ENCODE measurements at places on chromosomes 11 and 22. TPM values are rescaled to one million over a fixed set of nuclear protein-coding genes. Genes with fewer than 3 reads are reported as not detected.

- H3K4me1 ChIP-seq, result peaks cover 12% of the 10 kb centered on the region
- H3K27ac ChIP-seq, result no peak overlapping the region
- no peak overlapping the region for H3K4me3 ChIP-seq
These were observed 4.0 kb downstream of the NF2 start for GRCh38 chr22:29607426-29607825.

DNA sequence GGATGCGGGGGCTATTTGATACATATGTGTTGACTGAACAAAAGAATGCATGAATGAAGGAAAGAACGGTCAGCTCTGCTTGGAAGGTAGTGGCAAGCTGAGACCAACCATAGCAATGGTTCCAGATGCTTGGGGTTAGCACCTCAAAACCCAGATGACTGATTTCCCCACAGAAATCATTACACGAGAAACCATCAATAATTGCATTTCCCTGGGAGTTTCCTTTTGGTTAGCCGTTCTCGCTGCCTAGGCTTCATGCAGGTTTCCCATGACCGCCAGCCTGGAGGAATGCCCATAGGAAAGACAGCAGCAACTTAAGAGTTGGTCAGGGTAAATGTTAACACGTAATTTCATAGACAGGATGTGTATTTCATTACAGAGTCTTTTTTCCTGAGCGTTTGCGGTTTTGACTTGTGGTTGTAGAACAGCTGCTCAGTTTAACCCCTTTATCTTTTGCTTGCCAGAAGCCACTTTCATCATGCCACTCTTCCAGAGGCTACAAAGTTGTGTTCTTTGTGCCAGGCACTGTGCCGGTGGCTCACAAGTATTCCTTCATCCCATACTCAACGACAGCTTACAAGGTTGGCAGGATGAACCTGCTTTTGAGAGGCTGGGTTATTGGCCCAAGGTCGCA, 2.8 kb downstream of the IL17RA start:
- H3K27me3 ChIP-seq, result no peaks in the 10 kb centered on the region
- no peak overlapping the region for H3K27ac ChIP-seq
- no peaks in the 10 kb centered on the region for H3K36me3 ChIP-seq
- DNase-seq, result peak; percentile 18

GRCh38 chr11:27210531-27210930, 152.5 kb downstream of the CCDC34 start:
- H3K36me3 ChIP-seq, result no peaks in the 10 kb centered on the region
- H3K27ac ChIP-seq, result peak overlapping the region; percentile 70
- H3K4me3 ChIP-seq, result no peak overlapping the region
- H3K27me3 ChIP-seq, result no peaks in the 10 kb centered on the region
- no peak for DNase-seq
- peaks cover 37% of the 10 kb centered on the region for H3K4me1 ChIP-seq

DNA sequence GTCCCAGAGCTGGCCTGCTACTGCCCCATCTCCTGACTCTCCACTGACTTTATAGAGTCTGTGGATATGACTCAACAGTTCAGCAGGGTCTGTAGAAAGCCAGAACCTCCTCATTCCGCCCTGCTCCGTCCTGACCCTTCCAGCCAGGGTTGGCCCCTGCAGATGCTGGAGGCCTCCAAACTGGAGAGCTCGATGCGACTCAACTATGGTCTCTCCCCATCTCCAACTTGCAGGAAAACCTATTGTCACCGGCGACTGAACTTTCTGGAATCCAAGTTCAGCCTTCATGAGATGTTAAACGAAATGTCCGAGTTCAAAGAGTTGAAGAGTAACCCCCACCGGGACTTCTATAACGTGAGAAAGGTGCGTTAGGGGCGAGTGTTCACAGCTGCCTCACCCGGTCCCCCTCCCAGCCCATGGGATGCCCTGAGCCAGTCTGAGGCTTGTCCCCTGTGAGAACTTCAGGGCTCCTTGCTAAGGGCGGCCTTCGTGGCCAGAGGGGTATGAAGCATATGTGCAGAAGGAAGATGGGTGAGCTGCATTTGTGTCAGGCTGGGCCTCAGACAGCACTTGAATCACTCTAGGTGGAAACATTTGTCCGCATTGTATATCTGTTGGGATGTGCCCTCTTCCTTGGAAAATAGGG, 32.1 kb downstream of the AMPD3 start:
- no peaks in the 10 kb centered on the region for H3K36me3 ChIP-seq
- no peaks in the 10 kb centered on the region for H3K27me3 ChIP-seq
- no peak overlapping the region for H3K4me3 ChIP-seq
- DNase-seq, result no peak
- H3K27ac ChIP-seq, result peak overlapping the region; percentile 96

DNA sequence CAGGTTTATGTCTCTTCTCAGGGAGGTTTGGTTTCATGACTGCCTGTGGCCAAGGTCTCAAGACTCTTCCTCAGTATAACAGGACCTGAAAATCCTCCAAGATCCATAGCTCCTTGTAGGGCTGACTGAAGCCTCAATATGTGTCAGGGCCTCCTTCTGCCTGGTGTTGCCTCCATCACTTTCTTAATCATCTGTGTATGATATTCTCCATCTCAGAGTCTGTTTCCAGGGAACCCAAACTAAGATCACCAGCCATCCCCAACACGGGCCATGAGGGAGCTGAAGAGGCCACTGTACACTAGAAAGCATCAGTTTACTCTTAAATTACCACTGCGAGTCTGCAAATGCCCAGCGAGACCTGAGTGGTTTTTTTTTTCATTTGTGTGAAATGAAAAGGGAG, 17.7 kb downstream of the GGTLC2 start:
- no peak for DNase-seq
- no peak overlapping the region for H3K27ac ChIP-seq
- peaks cover 32% of the 10 kb centered on the region for H3K27me3 ChIP-seq
- H3K4me3 ChIP-seq, result no peak overlapping the region
- H3K4me1 ChIP-seq, result no peaks in the 10 kb centered on the region

DNA sequence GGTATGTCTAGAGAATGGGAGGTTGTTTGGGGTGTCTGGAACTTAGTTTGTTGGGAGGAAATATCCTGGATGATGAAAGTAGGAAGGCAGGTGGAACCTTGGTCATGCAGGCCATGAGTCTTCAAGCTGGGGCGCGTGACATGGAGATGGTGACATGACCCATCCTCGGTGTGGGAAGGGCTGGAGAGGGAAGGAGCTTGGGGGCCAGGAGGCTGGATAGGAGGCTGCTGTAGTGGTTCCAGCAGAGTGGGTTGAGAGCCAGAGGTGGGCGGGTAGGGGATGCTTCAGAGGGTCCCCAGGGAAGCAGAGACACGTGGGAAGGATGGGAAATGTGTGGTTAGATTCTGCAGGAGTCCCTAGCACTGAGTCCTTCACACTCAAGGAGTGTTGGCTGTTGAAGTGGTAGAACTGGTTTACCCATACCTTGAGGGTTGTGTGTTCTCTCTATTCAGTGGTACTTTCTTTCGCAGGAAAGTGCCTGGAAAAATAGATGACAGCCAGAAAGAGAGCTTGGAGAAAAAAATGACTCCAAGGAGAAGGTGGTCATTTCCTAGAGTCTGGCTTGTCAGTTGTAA, 56.8 kb downstream of the LDLRAD3 start:
- H3K4me1 ChIP-seq, result peaks cover 17% of the 10 kb centered on the region
- no peak overlapping the region for H3K27ac ChIP-seq
- H3K36me3 ChIP-seq, result peaks cover 16% of the 10 kb centered on the region
- DNase-seq, result no peak
- H3K4me3 ChIP-seq, result no peak overlapping the region

DNA sequence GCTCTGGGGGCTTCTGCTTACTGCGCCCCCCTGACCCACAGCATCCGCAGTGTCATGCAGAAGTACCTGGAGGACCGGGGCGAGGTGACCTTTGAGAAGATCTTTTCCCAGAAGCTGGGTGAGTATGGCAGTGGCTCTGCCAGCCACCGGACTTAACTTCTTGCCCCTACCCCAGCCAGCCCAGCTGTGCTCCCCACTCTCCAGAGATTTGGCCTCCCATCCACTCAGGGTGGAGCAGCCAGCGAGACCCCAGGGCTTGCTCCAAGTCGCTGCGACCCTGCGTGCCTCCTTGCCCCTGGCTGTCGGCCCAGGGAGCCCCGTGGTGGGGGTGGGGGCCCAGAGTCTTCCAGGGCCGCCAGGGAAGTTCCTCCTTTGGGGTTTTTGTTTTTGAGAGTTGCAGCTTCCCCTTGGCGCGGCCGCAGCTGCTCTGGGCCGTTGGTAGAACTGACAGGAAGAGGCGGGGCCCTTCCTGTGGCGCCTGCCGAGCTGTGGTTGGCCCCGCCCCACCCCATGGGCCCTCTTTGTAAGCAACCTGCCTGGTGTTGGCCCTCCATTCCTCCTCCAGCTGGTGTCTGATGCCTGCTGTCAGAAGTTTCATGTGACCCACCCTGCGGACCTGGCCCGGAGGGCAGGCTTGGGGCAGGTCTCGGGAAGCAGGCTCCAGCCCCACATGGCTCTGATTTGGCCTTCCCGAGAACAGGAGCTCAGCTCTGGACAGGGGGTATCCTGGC, 11.1 kb downstream of the GRK2 start:
- no peaks in the 10 kb centered on the region for H3K4me1 ChIP-seq
- peaks cover 21% of the 10 kb centered on the region for H3K36me3 ChIP-seq
- peak overlapping the region; percentile 48 for H3K4me3 ChIP-seq
- H3K27ac ChIP-seq, result peak overlapping the region; percentile 27
- DNase-seq, result peak; percentile 57

DNA sequence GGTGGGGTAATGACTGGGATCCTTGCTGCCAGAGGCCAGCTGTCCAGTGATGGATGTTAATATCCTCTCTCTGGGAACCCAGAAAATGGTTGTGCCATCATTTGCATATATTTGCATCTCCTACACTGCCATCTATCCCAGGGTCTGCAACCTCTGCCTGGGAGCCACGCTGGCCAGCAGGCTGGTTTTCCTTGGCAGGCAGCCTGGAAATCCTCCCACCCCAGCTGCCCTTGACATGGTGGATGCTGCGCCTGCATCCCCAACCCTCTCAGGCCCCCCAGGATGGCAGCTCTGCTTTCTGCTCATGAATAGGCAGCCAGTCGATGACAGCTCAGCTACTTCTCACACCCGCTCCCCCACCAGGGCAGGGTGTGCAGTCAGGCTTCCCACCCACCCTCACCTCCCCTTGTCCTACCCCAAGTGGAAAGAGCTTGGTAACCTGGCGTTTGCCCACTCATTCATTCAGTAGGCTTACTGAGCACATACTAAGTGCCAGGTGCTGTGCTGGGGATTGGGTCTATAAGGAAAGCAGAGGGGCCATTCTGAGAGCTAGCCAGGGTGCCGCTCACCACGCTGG, 202.5 kb downstream of the TRIM29 start:
- DNase-seq, result no peak
- no peak overlapping the region for H3K27ac ChIP-seq
- H3K4me3 ChIP-seq, result no peak overlapping the region

- no peaks in the 10 kb centered on the region for H3K4me1 ChIP-seq
- no peak overlapping the region for H3K27ac ChIP-seq
- H3K36me3 ChIP-seq, result no peaks in the 10 kb centered on the region
- H3K4me3 ChIP-seq, result no peak overlapping the region
These were observed 14.8 kb downstream of the OR52M1 start for GRCh38 chr11:4559527-4560440.

GRCh38 chr11:112241486-112241885, 15.3 kb downstream of the PTS start:
- no peaks in the 10 kb centered on the region for H3K27me3 ChIP-seq
- H3K4me1 ChIP-seq, result no peaks in the 10 kb centered on the region
- no peak for DNase-seq
- H3K27ac ChIP-seq, result no peak overlapping the region
- peaks cover 38% of the 10 kb centered on the region for H3K36me3 ChIP-seq
- H3K4me3 ChIP-seq, result no peak overlapping the region

- H3K4me3 ChIP-seq, result no peak overlapping the region
- H3K27ac ChIP-seq, result no peak overlapping the region
- peak; percentile 72 for DNase-seq
- H3K36me3 ChIP-seq, result no peaks in the 10 kb centered on the region
- H3K27me3 ChIP-seq, result no peaks in the 10 kb centered on the region
- peaks cover 15% of the 10 kb centered on the region for H3K4me1 ChIP-seq
These were observed 297.1 kb downstream of the ETS1 start for GRCh38 chr11:128290106-128290840.

Gene IRAG1
- total RNA-seq, result not detected

DNA sequence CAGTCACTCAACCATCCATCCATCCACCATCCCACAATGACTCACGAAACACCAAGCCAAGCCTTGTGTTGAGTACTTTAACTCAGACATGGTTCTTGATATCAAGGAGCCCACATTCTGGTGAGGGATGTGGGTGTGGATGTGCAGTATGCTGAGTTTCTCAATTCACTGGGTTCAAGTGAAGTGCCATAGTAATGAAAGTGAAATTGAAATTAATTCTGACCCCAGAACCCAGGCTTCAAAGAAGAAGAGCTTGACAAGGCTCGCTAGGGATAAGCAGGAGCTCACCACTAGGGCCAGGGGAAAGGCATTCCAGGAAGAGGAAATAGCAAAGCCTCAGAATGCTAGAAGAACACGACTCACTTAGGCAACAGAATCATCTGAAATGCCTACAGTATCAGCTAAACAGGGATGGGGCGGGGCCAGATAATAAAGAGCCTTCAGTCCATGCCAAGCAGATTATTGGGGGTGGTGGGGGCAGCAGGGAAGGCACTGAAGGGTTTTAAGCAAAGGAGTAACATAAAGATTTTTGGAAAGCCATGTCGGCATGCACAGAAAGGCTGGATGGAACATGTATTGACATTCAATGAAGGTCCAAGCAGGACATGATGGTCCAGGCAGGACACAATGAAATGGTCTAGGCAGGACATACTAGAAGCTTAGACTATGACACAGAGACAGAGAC, 37.2 kb downstream of the RTL6 start:
- H3K27me3 ChIP-seq, result peaks cover 20% of the 10 kb centered on the region
- no peaks in the 10 kb centered on the region for H3K4me1 ChIP-seq
- DNase-seq, result no peak
- H3K4me3 ChIP-seq, result no peak overlapping the region
- H3K27ac ChIP-seq, result no peak overlapping the region

All from MCF 10A (cell line).